Endothelial cell of umbilical vein (primary cell): ENCODE measurements at places on chromosomes 13 and 19.

GRCh38 chr19:13978351-13979243 lies 26.3 kb downstream of the DCAF15 start:
- peaks cover 9% of the 10 kb centered on the region for H3K4me1 ChIP-seq
- no peaks in the 10 kb centered on the region for H3K27me3 ChIP-seq
- H3K4me3 ChIP-seq: peak overlapping the region; percentile 22
- no peaks in the 10 kb centered on the region for H3K36me3 ChIP-seq
- H3K27ac ChIP-seq: no peak overlapping the region

GRCh38 chr13:35768073-35768472 lies 291.6 kb upstream of the MAB21L1 start:
- DNase-seq: no peak
- H3K4me3 ChIP-seq: no peak overlapping the region
- no peak overlapping the region for H3K27ac ChIP-seq
- H3K4me1 ChIP-seq: no peaks in the 10 kb centered on the region
- H3K27me3 ChIP-seq: peaks cover 2% of the 10 kb centered on the region
- no peaks in the 10 kb centered on the region for H3K36me3 ChIP-seq

DNA sequence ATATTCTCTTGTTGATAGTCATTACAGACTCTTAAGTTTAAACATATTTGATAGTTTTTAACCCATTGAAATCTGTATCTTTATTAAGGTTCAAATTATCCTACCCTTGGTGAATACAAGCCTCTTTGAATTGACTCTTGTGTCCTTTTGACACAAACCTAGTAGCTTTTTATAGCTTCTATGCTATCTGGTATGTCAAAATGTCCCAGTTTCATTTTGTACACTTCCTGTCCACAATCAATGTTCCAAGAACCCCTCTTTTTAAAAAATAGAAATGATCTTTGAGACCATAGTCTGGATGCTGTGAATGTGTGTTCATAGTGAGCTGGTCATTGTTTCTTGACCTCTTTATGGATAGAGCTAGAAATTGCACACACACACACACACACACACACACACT lies 39.2 kb upstream of the FGF14 start:
- H3K4me1 ChIP-seq: no peaks in the 10 kb centered on the region
- DNase-seq: no peak
- H3K36me3 ChIP-seq: no peaks in the 10 kb centered on the region
- H3K27me3 ChIP-seq: no peaks in the 10 kb centered on the region
- no peak overlapping the region for H3K4me3 ChIP-seq

- H3K36me3 ChIP-seq: peaks cover 17% of the 10 kb centered on the region
- no peak overlapping the region for H3K4me3 ChIP-seq
- H3K27me3 ChIP-seq: no peaks in the 10 kb centered on the region
- DNase-seq: no peak
These were observed 7.3 kb downstream of the SHKBP1 start for GRCh38 chr19:40584007-40584406.

GRCh38 chr19:58357481-58358145 lies 4.3 kb upstream of the A1BG start:
- no peaks in the 10 kb centered on the region for H3K36me3 ChIP-seq
- peaks cover 23% of the 10 kb centered on the region for H3K27me3 ChIP-seq
- no peak overlapping the region for H3K4me3 ChIP-seq
- H3K4me1 ChIP-seq: peaks cover 8% of the 10 kb centered on the region
- H3K27ac ChIP-seq: no peak overlapping the region
- DNase-seq: no peak

GRCh38 chr13:80109303-80109702 lies 231.6 kb downstream of the SPRY2 start:
- no peak overlapping the region for H3K27ac ChIP-seq
- H3K27me3 ChIP-seq: no peaks in the 10 kb centered on the region
- DNase-seq: peak; percentile 36
- H3K4me1 ChIP-seq: peaks cover 6% of the 10 kb centered on the region

- peaks cover 16% of the 10 kb centered on the region for H3K36me3 ChIP-seq
- no peak overlapping the region for H3K27ac ChIP-seq
- H3K4me1 ChIP-seq: no peaks in the 10 kb centered on the region
- H3K4me3 ChIP-seq: no peak overlapping the region
These were observed 6.2 kb upstream of the ZNF554 start for GRCh38 chr19:2813235-2814160.

GRCh38 chr19:50311723-50312635 lies 17.2 kb downstream of the KCNC3 start:
- DNase-seq: no peak
- no peak overlapping the region for H3K27ac ChIP-seq
- no peaks in the 10 kb centered on the region for H3K4me1 ChIP-seq
- no peaks in the 10 kb centered on the region for H3K36me3 ChIP-seq

- no peak overlapping the region for H3K27ac ChIP-seq
- H3K4me3 ChIP-seq: no peak overlapping the region
- no peaks in the 10 kb centered on the region for H3K4me1 ChIP-seq
- no peak for DNase-seq
- no peaks in the 10 kb centered on the region for H3K36me3 ChIP-seq
- no peaks in the 10 kb centered on the region for H3K27me3 ChIP-seq
These were observed 42.2 kb upstream of the SERP2 start for GRCh38 chr13:44331446-44331845.

DNA sequence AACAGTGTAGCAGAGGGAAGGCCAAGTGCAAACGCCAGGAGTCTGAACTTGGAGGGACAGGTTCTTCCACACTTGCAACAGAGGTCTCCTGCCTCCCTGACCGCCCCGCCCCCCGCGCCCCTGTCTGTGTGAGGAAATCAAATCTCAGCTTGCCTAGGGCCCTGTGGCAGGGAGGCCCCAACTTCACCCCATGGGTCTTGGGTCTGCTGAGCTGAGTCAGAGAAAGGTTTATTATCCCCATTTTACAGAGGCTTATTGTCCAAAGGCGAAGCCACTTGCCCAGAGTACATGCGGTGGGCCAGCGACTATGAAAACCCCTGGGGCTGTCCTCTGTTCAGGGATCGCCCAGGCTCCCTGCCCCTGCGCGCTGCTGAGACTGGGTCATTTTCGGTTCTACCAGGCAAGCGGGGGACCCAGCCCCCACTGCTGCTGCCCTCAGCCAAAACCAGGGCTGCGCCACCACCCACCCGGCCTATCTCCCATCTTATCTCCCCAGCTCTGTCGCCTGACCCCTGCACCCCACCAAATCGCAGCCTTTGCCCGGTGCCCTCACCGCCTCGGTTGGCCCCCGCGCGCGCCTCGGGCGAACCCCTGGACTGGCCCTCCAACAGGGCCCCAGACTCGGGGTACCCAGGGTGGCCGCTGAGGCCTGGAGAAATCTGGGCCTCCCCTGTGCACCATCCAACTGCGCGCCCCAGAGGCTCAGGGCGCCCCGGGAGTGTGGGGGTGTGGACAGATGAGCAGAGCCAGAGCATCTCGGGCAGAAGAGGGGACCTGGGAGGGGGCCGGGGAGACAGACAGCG lies 850 bp upstream of the CERS4 start:
- no peak overlapping the region for H3K4me3 ChIP-seq
- no peaks in the 10 kb centered on the region for H3K36me3 ChIP-seq
- H3K27me3 ChIP-seq: peaks cover 11% of the 10 kb centered on the region

DNA sequence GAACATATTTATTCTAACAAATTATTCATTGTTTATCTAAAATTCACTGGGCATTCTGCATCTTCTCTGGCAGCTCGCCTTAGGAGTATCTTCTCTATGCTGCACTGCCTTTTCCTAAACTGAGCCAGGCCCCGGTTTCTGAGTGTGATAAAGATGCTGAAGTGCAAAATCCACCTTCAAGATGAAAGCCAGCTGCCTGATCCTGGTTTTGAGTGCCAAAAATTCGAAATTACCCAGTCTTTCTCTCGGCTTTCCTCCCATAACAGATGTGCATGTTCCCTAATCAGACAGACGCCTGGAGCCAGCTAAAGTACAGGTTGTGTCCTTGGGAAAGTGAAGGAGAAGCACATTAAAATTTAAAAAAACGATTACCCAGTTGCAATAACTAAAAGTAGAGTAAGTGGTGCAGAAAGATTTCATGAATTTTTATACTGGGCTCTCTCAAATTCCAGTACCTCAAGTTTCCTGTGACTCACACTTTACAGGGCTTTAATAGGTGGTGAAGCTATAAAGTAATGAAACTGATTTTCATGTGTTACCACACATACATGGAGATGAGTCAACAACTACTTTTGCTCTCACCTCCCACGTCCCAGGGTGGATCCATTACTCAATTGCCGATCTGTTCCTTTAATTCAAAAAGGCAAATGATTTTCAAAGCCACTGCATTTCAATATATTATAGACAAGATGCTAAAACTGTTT lies 65.0 kb upstream of the GTF2F2 start:
- H3K36me3 ChIP-seq: no peaks in the 10 kb centered on the region
- peaks cover 5% of the 10 kb centered on the region for H3K27me3 ChIP-seq
- peak; percentile 14 for DNase-seq
- no peak overlapping the region for H3K27ac ChIP-seq

DNA sequence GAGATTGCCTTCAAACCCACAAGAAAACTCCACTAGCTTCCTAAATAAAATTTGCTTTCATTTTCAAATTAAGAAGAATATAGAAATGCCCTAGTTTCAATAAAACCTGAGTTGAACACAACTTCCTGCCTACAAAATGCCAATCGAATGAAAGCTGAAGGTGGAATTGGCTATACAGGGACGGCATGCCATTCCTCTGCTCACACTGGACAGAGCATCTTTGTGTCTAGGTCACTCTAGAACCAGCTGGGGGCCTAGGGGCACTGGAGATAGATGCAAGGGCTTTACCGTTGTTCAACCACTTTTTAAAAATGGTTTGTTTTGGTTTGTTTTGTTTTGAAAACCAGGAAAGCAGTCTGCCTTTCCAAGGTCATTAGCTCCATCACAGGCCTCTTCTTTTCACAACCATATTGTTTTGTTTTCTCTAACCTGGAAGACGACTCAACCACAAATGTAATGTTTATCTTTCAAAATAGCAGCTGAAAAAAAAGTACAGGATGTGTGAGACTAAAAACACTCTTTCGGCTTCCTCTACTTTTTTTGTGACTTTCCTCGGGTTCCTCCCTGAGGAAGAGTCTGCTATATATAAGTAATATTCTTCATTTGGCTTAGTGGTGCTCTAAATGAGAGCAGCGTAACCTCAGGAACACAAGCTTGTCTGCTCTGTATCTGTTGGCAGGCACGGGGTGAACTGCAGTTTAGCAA lies 11.9 kb upstream of the ITM2B start:
- H3K4me3 ChIP-seq: no peak overlapping the region
- H3K36me3 ChIP-seq: no peaks in the 10 kb centered on the region
- H3K27me3 ChIP-seq: peaks cover 1% of the 10 kb centered on the region
- H3K27ac ChIP-seq: no peak overlapping the region
- peak; percentile 41 for DNase-seq

DNA sequence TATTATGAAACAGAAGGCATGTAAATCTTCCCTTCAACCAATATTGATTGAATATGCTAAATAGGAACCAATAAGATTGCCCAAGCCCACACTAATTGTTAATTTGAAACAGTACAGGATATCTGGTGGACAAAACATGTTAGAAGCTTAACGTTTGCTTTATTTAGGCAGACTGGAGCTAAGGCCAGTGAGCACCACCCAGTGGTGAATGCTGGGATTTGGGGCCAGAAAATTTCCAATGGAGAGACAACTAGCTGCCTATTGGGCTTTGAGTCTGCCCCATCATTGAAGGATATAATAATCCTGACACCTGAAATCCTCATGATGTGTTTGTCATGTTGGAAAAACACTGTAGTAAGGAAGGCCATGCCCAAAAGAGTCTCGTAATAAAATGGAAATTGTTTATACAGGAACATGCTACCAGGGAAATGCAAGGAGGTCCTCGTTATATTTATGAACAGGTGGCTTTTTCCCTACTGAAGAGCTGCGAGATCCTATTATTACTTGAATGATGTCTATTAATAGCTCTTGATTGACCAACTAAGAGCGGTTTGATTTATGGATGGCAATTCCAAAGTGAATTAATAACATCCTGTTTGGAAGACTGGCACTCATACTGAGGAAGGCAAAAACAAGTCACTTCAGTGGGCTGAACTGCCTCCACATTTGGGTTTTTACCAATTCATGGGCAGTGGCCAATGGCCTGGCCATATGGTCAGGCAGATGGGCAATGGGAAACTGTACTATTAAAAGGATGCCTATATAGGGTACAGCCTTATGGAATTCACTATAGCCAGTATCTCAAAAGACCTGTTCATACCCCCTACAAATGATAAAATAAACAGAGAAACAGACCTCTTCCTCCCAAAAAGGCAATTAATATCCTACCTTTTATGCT lies 8.7 kb downstream of the SIGLECL1 start:
- H3K4me1 ChIP-seq: no peaks in the 10 kb centered on the region
- no peaks in the 10 kb centered on the region for H3K36me3 ChIP-seq
- no peaks in the 10 kb centered on the region for H3K27me3 ChIP-seq
- H3K4me3 ChIP-seq: no peak overlapping the region
- peak; percentile 44 for DNase-seq

- H3K4me1 ChIP-seq: no peaks in the 10 kb centered on the region
- H3K36me3 ChIP-seq: no peaks in the 10 kb centered on the region
- no peak for DNase-seq
- H3K27ac ChIP-seq: no peak overlapping the region
- peaks cover 18% of the 10 kb centered on the region for H3K27me3 ChIP-seq
- no peak overlapping the region for H3K4me3 ChIP-seq
These were observed 691 bp upstream of the OLFM2 start for GRCh38 chr19:9937001-9937411.

DNA sequence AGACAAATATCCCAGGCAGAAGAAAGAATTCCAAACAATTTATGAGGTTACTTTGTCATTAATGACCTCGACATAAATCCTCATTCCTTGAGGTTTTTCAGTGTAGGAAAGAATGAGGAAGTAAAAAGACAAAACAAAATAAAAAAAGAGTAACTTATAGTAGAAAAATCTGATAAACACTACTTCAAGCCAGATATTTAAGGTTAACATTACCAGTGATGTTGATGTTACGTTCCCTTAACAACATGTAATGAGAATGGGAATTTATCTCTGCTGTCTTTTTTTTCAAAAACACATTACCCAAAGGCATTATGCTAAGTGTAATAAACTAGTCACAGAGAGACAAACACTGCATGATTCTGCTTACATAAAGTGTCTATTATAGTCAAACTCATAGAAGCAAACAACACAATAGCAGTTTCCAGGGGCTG lies 935.1 kb downstream of the SLITRK1 start:
- H3K4me3 ChIP-seq: no peak overlapping the region
- no peak overlapping the region for H3K27ac ChIP-seq
- H3K27me3 ChIP-seq: no peaks in the 10 kb centered on the region
- no peaks in the 10 kb centered on the region for H3K36me3 ChIP-seq

- no peak overlapping the region for H3K4me3 ChIP-seq
- H3K27me3 ChIP-seq: no peaks in the 10 kb centered on the region
- H3K27ac ChIP-seq: no peak overlapping the region
- no peak for DNase-seq
These were observed 246.1 kb upstream of the MIR17HG start for GRCh38 chr13:91101381-91101780.

GRCh38 chr19:35220315-35220921 lies 8.1 kb downstream of the FAM187B start:
- H3K4me1 ChIP-seq: no peaks in the 10 kb centered on the region
- H3K27me3 ChIP-seq: no peaks in the 10 kb centered on the region
- DNase-seq: peak; percentile 9
- no peak overlapping the region for H3K27ac ChIP-seq
- H3K36me3 ChIP-seq: no peaks in the 10 kb centered on the region
